ENCODE measurements at places on chromosomes 4 and X.
A peak's percentile ranks its signal among the peaks of the same experiment; 100 is the strongest.

DNA sequence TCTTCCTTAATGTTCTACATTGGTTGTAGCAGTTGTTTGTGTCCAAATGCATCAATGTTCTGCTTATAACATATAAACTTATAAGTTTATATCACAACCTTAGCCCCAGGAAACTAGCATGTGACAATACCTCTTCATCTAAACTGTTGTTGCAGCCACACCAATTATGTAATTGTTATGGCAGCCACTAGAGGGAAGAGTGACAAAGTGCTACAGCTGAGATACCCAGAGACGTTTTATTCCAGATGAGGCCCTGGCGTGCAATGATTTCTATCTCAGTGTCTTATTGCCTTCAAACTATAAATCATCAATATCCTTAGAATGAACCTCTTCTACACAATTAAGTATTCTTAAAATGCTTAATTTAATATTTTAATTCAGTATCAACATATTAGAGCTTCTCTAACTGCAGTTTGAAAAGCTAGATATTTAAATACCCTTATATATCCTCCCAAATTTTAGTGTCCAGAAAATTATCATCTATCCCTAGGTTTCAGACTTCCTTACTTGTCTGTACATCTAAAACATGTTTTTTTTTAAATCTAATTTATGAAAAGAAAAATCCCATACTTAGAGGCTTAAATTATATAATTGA, 171.6 kb downstream of the PCDH10 start:
- DNase-seq: no peak

- no peak for DNase-seq
These were observed 9.3 kb upstream of the LIN54 start for GRCh38 chr4:83019794-83020494.

DNA sequence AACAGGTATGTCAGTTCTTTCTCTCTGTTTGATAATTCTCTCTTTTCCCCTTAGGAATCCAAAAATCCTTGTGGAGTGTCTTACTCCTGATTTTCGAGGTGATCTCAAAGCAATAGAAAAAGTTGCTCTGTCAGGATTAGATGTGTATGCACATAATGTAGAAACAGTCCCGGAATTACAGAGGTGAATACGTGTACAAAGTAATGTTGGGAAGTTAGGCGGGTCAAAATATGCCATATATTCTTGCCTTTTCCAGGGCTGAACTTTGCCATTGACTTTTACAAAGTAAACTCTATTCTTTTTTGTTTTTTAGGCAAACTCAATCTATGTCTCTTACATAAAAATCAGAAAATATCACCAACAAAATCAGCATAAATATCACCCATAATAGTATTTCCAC, 8.6 kb downstream of the LIAS start:
- DNase-seq: no peak

DNA sequence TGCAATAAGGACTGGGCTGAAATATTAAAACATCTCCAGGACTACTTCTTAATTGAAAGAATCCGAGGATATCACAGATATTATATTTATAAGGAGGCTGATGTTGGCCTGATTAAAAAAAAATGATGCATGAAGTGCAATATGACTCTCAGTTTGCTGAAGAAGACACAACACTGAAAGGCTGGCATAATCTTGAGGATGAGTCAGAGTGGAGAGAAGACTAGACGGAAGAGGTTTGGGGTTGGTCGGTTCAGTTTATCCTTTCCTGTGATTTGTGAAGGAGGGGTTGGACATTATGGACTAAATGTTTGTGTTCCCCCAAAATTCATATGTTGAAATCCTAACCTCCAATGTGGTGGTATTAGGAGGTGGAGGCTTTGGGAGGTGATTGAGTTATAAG, 170.3 kb downstream of the CORIN start:
- no peak for DNase-seq

DNA sequence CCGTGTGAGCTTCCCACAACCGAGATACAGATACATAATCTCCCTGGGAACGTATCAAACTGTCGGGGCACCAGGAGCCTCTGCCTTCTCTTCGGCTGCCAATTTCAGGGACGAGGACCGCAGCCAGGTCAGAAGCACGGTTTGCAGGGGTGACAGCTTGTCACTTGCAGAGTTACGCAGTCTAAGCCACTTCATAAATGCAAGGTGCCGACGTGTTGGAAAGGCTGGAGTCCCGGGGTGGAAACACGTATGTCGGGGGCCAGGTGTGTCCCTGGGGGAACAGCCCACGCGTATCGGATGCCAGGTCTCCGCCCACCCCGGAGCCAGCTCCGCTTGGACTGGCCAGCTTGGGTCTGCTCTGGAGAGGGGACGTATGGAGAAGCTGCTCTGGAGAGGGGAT, 76.3 kb upstream of the SHOX start:
- no peak for DNase-seq

DNA sequence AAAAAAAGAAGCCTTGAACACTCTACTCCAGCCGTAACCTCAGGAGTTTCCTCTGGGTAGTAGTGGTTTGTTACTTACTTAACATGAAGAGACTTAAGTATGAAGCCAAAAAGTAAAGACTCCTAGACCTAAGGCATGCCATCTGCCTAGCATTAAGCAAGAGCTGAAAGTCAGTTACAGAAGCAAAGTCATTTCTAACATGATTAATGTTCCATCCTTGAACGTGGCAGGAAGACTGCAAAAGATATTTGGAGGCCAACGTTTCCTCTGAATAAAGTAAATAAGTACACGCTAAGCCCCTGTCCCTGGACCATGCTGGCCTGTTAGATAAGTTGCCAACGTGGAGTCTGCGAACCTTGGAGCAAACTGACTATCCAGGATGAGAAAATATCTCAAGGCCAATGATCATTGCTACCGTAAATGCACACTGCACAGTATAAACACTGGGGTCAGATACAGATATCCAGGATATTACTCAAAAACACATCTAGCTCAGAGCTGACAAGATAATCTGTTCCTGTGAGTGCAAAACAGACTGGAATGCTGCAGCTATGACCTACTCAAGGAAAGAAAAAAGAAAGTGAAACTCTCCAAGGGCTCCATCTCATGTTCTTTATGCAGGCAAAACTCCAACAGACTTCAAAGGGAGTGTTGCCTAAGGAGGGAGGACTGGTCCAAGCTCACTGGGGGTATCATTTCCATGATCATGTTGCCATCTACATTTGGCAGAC, 255.8 kb downstream of the COL25A1 start:
- no peak for DNase-seq

DNA sequence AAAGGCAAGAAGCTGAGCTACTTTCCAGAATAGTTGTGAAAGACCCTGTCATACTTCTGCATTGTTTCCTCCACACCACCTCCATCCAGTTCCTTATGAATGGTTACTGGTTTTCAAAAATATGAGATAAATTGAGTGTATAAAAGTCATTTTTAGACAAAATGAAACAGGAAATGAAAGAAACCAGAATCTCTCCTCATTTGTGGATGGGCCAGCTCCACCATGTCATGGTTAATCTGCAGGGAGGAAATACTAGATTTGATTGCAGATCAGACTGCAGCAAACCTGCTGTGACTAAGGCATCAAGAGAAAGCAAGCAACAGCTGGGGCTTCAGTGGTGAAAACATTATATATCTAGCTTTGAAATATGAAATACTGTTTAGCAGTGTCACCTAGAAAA, 23.8 kb downstream of the F9 start:
- no peak for DNase-seq

- no peak for DNase-seq
These were observed 8.7 kb upstream of the PJA1 start for GRCh38 chrX:69173906-69174305.

DNA sequence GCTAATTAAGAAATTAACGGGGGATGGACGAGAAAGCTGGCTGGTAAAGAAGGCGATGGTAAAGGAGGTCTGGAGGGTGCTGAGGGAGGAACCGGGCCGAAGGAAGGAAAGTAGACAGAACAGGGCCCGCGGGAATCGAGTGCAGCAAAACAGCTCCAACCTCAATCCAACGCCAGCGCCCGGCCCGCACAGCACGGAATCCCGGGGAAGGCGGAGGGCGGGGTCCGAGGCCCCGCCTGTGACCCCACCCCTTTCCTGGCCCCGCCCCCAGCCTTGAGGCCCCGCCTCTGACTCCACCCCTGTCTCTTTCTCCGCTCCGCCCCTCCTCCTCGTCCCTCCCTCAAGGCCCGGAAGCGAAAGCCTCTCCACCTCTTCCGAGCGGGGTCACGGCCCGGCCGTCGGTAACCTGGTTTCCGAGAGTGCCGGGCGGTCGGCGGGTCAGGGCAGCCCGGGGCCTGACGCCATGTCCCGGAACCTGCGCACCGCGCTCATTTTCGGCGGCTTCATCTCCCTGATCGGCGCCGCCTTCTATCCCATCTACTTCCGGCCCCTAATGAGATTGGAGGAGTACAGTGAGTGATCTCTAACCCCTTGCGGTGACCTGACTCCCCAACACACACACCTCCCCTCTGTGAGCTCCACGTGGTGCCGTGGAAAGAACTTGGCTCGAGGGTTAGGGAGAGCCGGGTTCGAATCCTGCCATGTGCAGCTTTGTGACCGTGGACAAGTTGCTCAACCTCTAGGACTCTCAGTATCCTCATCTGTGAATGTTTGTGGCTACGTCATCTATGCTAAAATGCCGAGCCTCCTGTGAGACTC, at the start of gene SMIM20:
TSS of gene SMIM20 (plus strand) at position 370 of the 819 bp plus-strand sequence. CDS start at position 464, 94 bp downstream.
- DNase-seq: peak; percentile 85

All from stimulated activated CD4-positive, alpha-beta T cell treated with anti-CD3 and anti-CD28 coated beads, Interleukin-15, amount 100 ng/mL, for 1 hour (primary cell).